Right ventricle myocardium superior (tissue), 1 donor: ENCODE measurements at places on chromosomes 2 and 18. TPM values are rescaled to one million over a fixed set of nuclear protein-coding genes. Genes with fewer than 3 reads are reported as not detected.
A peak's percentile ranks its signal among the peaks of the same experiment; 100 is the strongest.

The KDM3A gene
- total RNA-seq: 27.2 TPM

The CCNT2 gene
- total RNA-seq: 16.6 TPM

DNA sequence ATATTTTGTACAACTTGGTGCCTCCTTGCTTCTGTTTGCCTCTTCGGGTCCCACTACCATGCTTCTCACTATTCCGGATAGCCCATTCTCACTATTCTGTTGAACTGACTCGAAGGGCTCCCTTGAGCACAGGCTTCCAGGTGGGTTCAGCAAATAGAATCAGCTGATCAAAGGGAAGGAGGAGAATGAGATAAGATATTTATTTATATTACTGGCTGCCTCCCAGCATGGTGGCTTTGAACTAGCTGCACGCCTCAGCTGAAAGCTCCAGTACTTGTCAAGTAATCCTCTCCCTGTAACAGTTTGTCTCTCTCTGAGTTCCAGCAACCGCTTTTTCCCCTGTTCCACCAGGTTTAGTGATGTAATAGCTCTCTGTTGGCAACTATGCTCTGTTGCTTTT is 187.8 kb upstream of the HNRNPA3 start:
- no peak for DNase-seq

- DNase-seq: no peak
These were observed 27.2 kb downstream of the XPO1 start for GRCh38 chr2:61510674-61511671.

DNA sequence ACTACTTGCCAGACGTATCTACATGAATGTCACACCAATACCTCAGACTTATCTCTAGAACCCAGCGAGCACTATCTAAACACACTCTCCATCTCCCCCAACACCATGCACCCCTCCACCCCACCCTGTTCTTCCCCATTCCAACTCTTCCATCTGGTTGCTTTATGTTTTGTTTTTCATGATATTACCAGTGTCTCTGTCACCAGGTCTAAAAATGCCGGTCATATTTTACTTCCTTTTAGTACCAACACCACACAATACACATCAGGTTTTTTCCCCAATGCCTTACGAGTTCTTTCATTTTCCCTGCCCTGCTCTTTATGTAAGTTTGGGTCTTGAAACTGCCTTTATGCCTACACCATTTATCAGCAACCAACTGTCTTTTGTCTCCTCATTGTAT is 10.2 kb upstream of the ITGA4 start:
- no peak for DNase-seq

DNA sequence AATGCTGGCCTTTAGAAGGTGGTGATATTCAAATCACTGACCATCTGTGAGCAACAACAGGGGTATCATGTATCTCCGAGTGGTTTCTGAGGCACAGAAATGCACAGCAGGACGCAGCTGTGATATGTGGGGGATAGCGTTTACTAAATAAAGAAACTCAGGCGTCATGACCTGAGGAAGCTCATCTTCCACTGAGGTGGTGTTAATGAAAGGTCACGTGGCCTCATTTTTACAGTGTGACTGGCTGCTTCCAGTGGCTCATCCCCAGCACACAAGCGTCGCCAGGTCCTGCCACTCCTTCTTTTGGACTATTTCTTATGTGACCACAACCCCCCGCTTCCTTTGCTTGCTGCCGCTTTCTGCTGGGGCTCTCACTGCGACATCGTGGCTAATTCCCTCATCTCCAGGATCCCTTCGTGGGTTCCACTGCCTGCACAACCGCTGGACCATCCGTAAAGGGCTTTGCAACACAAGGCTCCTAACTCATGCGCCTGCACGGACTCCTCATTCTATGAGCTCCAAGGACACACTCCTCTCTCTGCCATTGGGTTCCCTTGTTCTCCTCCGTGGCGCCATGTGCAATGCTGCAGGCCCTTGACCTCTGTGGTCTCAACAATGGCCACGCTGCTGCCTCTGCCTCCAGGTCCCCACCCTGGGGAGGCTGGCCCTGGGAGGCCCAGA is 109.3 kb downstream of the MBP start:
- no peak for DNase-seq

GRCh38 chr2:84938194-84938879 is 32.6 kb upstream of the KCMF1 start:
- DNase-seq: no peak

DNA sequence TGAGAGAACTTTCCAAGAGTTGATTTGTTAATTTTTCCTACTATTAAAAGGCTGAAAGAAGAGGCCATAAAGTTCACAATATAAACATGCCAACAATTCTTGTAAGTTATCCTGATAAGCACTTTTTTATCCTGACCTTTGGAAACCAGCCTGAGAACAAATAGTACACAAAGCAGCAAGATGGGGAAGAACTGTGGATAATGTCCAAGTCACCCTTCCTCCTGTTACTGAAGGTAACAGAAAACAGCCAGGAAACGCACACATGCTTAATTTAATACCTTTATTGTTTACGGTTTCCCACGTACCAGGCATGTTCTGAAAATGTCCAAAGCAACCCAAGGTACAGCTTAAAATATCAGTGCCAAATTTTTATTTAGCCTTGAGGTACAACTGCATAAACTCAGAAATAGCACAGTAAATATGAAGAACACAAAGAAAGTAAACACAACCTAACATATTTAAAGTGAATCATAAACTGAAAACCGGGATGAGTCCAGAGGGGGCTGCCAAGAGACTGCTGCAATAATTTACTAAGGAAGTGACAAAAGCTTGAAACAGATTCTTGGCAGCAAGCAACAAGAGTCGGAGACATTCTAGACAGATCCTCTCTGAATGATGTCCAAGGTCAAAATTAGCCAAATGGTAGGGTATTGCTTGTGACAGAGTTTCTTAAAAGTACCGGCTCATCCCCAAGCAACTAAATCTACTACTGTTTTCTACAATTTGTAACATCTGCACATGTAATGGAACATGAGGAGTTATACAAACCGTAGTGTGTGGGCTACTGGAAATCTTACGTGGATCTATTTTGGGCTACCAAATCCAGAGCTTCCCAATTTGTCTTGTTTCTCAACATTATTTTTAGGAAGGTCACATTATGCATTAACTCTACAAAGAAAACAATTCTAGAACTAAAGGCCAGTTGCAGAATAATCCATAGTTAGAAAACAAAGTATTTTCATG is 93.2 kb downstream of the CABYR start:
- no peak for DNase-seq

DNA sequence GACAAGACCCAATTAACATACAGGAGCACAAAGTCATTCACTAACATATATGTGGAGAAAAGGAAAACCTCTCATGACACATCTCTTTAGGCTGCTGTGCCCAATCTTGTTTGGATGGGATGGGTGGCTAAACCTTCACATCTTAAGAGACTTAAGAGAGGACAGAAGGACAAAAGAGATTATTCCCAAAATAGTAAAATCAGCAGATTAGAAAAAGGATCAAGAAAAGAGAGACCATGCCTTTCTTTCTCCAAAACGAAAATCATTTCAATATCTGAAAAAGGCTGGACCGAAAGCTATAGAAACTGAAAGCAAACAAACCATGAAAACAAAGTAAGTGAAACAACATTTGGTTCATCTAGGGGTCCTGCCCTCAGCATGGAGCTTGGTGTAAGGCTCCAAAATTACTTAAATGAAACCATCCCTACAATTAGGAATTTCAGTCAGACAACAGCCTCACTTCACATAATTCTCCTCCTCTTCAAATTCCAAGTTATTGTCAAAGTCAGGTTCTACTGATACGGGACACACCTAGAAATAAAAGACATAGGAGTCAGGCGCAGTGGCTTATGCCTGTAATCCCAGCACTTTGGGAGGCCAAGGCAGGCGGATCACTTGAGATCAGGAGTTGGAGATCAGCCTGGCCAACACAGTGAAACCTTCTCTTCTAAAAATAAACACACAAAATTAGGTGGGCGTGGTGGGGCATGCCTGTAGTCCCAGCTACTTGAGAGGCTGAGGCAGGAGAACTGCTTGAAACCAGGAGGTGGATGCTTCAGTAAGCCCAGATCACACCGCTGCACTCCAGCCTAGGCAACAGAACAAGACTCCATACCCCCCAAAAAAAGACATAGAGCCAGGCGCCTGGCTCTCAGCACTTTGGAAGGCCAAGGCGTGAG is 5.2 kb downstream of the STARD7 start:
- no peak for DNase-seq

DNA sequence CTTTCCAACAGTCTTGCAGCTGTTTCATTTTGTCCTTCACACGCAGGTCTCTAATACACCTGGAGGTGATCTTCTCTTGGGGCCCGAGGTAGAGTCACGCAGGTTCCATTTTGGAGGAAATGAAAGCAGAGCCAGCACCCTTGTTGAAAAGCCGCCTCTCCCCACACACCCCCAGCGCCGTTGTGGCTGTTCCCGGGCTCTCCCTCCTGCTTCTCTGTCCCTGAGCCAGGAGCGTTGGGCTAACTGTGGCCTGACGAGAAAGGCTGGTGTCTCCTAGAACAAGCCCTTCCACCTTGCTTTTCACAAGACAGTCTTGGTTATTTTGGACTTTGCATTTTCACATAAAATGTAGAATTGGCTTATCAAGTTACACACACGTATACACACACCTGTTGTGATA is 16.3 kb downstream of the SNED1 start:
- DNase-seq: no peak

- DNase-seq: peak; percentile 90
These were observed 710 bp upstream of the TMSB10 start for GRCh38 chr2:84904717-84905174.

DNA sequence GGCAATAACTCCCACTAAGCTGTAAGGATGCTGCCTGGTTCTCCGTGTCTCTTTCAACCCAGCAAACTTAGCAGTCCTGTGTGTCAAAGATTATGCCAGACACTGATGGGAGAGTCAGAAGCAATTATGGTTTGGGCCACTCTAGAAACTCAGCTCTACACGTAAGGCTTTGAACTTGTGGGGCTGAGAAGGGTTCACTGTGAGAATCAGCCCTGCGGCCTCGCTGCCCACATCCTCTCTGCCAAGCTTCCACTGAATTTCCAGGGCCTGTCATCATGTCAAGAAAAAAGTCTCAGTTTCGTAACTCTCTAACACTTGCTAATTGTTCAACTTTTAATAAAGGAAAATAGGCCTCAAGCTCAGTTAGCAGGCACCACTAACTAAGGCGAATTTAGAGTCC is 308.8 kb upstream of the LYPD1 start:
- DNase-seq: no peak

- DNase-seq: no peak
These were observed 38.4 kb downstream of the ADCY3 start for GRCh38 chr2:24881623-24882022.
